HS-5 (cell line): ENCODE measurements at places on chromosomes 2 and 18.

DNA sequence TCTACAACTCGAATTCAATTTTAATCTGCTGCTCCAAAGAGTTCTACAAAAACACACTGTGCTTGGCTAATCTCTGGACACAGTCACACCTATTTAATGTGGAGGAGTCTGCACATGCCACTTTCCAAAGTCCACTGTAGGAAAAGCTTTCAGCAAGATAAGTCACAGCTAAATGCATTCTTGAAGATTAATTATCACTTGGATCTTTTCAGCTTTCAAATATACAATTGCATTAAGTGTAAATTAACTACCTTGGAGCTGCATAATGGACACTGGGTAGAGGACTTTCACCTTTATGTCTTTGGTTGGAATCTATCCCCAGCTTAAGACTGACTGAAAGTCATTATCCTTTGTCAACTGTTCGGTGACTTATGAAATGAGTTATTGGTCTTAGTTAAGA is 565.1 kb downstream of the PIK3C3 start:
- no peak for DNase-seq

DNA sequence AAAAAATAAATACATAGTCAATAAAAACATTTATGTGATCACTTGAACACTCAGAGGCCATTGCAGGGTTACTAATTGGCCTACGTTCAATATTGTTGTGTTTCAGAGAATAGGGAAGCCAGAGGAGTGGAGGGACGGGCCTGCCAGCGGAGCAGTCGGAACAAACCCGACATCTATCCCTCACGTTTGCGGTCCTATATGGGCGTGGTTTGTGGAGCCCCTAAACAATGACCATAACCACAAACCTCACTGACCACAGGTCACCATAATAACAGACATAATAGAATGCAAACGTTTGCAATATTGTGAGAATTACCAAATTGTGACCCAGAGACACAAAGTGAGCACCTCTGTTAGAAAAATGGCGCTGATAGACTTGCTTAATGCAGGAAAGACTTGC is 19.5 kb upstream of the ZNF516 start:
- no peak for DNase-seq

GRCh38 chr18:71529703-71530303 is 1014.3 kb downstream of the CBLN2 start:
- DNase-seq = peak; percentile 54

DNA sequence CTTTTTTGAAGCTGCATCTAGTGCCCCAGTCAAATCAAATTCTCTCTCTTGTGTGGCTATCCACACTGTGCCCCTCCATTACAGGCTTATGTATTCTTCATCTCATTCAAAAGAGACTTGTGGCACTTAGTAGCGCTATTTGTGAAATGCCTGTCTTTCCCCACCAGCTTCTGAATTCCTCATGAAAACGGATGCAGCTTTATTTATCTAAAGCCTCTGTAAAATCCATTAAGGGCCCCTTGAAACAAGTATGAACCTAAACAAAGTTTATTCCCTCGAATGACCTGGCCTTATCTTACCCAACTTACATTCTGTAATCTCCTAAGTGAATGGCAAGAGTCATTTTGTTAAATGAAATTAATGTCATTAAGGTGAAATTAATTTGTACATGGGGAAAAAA is 417.4 kb upstream of the PIK3C3 start:
- no peak for DNase-seq

- no peak for DNase-seq
Observed at GRCh38 chr2:112199188-112199587, 55.7 kb downstream of the ZC3H8 start.

- no peak for DNase-seq
Observed at GRCh38 chr2:136110526-136110925, 7.4 kb downstream of the CXCR4 start.

- DNase-seq = no peak
Observed at GRCh38 chr2:128069769-128070168, 21.2 kb upstream of the UGGT1 start.

DNA sequence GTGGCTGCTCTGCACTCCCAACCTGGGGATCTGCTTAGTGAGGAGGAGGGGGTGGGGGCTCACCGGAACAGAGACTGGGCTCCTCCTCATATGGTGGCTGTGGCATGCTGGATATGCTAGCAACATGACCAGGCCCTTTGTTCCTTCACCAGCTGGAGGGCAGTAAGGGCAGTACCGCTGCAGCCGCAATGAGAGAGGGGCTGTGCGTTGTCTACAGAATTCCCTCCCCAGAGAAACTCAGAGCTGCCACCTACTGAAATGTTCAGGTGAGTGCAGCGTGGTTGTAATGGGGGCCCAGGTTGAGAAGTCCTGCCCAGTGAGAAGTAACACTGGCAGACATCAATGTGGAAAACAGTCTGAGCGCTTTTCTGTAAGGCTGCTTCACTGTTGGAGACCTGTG is 1211.9 kb upstream of the NXPH2 start:
- DNase-seq = no peak

- DNase-seq = no peak
Observed at GRCh38 chr2:171320208-171320621, 113.6 kb downstream of the METTL8 start.

DNA sequence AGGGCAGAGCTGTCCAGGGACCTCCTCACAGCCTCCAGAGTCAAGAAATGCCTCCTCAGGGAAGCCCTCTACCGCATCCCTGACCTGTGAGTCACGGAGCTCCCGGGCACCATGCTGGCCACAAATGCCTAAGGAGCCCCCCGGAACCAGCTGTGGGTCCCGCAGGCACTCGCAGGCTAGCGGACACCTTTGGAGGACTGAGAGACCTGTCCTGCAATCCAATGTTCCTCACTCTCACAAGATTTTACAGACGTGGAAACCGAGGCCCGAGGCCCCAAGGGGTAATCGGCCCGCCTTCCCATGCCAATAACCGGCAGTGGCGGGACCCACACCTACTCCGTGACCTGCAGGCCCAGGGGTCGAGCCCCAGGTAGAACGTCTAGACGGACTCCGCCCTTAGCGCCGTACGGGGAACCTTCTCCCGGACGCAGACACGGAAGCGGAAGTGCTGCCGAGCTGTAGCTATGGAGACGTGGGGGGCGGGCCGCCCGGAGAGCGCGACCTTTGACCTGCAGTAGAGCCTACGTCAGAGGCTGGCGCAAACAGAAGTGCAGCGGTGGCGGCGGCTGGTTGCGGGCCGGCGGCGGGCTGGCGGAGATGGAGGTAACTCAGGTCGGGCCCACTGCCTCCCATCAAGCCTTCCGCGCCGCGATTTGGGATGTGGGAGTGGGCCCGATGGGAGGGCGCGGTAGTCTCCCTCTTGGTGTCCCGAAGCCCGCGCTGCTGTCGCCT is at the start of gene GCC2:
Gene GCC2, plus strand, starts transcription at position 529 of the 732 bp plus-strand sequence. Its CDS starts 69 bp downstream, at position 598.
- DNase-seq = peak; percentile 68

- no peak for DNase-seq
Observed at GRCh38 chr2:178448968-178449661, 1.9 kb downstream of the PRKRA start.

GRCh38 chr18:61894751-61895524 is 2.1 kb upstream of the RNF152 start:
- DNase-seq = no peak

- DNase-seq = no peak
Observed at GRCh38 chr2:202187570-202187969, 50.8 kb downstream of the SUMO1 start.

GRCh38 chr2:164840930-164841718 is 499 bp downstream of the COBLL1 start:
- no peak for DNase-seq

- DNase-seq = no peak
Observed at GRCh38 chr2:53660886-53661285, 106.7 kb upstream of the CHAC2 start.

GRCh38 chr2:209636076-209636475 is 135.6 kb upstream of the UNC80 start:
- no peak for DNase-seq

DNA sequence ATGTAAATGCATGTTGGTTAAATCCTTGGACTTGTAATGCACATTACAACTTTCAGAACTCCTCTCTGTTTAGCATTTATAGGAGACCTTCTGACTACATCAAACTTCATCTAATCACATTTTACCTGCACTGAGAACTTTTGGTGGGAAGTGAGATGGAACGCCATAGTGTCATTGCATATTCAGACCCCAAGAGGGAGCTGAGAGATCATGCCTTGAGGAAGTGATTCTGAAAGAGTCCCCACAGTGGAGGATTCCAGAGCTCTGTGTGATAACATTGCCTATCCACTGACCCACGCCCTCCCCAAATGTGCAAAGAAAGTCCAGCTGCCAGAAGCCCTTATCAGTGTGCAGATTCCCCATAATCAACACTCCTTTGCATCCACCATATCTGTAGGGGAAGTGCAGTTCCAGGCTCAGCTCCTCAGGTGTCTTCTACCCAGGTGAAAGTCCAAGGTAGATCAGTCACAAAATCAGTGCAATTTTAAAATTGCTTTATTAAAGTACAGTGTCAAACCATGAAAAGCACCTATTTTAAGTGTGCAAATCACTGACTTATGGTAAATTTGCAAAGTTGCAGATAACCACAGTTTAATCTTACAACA is 212.4 kb downstream of the RPIA start:
- no peak for DNase-seq

- no peak for DNase-seq
Observed at GRCh38 chr2:30978854-30979253, 159.4 kb downstream of the GALNT14 start.

DNA sequence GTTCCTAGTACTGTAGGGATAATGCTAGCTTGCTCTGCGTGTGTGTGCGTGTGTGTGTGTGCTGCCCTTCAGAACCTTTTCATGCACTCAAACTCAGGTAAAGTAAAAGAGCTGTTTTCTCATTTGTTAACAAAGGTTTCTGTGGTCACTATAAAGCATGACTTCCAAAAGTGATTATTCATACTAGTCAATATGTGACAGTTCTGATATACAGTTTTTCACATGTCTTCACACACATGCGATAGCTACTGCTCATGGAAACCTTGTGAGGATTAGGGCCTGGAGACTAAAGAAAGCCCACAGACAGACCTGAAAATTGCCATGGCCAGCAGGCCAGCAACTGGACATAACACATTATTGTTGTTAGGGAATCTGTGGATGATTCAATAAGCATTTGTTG is 56.9 kb upstream of the NEMP2 start:
- no peak for DNase-seq

GRCh38 chr2:50766058-50766457 is 265.9 kb downstream of the NRXN1 start:
- no peak for DNase-seq

GRCh38 chr2:111208639-111209038 is 87.9 kb downstream of the BCL2L11 start:
- no peak for DNase-seq

GRCh38 chr2:235539773-235540172 is 45.9 kb downstream of the AGAP1 start:
- no peak for DNase-seq

DNA sequence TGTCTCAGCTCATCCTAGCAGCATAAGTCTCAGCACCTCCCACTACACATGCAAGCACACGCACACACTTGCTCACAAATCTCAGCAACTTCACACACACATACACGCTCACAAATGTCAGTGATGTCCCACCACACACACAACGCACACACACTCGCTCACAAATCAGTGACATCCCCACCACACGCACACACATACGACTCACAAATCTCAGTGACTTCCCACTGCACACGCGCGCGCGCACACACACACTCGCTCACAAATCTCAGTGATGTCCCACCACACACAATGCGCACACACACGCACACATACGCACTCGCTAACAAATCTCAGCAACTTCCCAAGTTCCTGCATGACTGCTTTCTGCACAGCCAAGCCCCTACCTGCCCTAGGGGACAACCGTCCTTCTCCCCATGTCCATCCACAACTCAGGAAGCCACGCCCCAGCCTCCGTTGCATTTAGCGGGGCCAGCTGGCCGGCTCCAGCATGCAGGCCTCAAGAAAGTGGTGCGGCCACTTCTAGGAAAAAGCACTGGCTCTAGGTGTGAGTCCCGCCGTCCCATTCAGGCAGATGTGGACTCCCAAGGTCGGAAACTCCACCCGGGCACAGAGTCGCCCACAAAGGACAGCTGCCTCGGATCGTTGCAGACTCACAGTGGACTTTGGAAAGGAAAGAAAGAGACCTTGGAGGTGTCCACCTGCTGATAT is 180.1 kb upstream of the SALL3 start:
- no peak for DNase-seq

DNA sequence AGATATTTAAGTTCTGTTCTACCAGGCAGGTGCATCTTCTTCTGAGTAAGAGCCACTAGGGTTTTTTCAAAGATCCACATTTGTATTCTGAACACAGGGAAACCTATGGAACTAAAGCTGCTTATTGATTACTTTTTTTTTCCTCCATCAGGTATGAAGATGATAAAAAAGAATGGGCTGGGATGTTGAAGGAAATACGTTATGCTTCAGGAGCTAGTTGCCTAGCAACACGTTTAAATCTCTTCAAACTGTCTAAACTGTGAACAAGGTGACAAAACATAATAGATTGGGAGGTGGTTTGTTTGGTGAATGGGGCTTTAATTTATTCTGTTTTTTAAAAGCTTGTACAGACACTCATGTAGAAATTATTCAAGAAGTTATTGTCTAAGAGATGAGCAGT is 15.9 kb downstream of the KLHL41 start:
- DNase-seq = no peak

GRCh38 chr18:40692871-40693270 is 1262.2 kb upstream of the PIK3C3 start:
- DNase-seq = no peak

- no peak for DNase-seq
Observed at GRCh38 chr2:188050726-188051125, 240.9 kb upstream of the GULP1 start.

DNA sequence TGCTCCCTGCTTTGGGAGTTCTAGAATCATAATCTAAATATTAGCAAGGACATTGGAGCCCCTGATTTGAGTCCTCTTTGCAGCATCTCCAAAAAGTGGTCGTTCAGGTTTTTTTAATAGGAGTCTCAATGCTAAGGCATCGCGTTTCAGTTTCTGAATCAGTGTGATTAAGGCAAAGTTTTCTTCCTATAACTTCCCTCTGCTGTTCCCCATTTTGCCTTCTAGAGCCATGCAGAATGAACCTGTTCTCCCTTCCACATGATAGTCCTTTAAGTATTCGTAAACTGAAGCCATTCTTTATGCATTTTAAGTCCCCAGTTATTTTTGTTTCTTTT is 159.5 kb downstream of the PTGR3 start:
- DNase-seq = no peak

DNA sequence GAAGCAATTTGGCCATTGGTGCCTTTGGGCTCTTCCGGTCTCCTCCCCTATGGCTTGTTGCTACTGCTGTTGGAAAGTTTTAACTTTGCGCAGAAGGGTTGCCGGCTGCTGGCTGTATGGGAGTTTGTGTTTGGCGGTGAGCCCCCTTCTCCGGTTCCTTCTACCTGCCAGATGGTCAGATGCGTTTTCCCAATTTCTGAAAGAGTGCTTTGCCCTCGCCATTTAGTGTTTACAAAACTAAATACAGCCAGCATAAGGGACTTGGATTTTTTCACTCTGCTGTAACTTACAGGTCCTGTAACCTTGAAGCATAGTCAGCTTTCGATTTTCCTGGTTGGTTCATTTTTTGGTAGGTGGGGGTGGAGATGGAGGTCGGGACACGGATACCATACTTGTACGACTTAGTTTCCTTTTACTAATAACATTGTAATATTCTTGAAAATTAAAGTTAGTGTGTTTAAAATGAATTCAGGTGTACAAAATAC is 604 bp downstream of the COQ10B start:
- DNase-seq = no peak
